ENCODE measurements at places on chromosomes 1 and 21.

- DNase-seq: no peak
Observed at GRCh38 chr21:45831991-45832740, 149.4 kb upstream of the COL6A1 start.

DNA sequence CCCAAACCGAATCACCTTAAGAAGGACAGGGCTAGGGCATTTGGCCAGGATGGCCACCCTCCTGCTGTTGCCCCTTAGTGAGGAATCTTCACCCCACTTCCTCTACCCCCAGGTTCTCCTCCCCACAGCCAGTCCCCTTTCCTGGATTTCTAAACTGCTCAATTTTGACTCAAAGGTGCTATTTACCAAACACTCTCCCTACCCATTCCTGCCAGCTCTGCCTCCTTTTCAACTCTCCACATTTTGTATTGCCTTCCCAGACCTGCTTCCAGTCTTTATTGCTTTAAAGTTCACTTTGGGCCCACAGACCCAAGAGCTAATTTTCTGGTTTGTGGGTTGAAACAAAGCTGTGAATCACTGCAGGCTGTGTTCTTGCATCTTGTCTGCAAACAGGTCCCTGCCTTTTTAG, 3.6 kb downstream of the BTG2 start:
- DNase-seq: no peak

DNA sequence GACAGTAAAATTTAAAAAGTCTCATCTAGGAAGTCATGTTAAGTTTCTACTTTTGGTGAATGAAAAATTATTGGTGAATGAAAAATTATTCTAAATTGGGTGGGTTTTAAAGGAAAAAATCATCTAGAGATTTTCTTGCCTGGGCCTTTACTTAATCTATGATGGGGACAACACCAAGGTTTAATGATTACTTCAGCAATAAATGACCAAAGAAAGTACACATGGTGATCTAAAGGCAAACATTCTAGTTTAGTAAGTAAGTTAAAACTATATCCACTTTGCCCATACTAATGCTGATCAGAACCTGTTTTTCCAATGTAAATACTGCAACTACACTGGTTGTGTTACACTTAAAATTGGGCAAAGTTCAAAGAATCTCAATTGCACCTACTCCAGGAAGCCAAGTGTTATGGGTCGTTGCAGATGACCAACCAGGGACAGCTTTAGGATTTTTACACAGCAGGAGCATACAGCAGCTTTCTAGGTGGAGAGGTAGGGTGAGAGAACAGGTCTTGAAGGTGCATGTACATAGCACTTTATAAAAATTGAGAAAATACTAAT, 14.6 kb upstream of the RPL5 start:
- no peak for DNase-seq

GRCh38 chr1:24867084-24867870, 62.8 kb downstream of the RUNX3 start:
- DNase-seq: no peak

- no peak for DNase-seq
Observed at GRCh38 chr1:3156936-3157335, 87.9 kb downstream of the PRDM16 start.

GRCh38 chr1:21667348-21668231, 1.6 kb downstream of the RAP1GAP start:
- no peak for DNase-seq

GRCh38 chr1:118660769-118661168, 327.4 kb downstream of the TBX15 start:
- no peak for DNase-seq

- DNase-seq: no peak
Observed at GRCh38 chr1:205373022-205373797, 16.5 kb upstream of the KLHDC8A start.

- DNase-seq: no peak
Observed at GRCh38 chr1:45667321-45668111, 18.8 kb downstream of the GPBP1L1 start.

GRCh38 chr21:43274946-43275310, 106.1 kb downstream of the CRYAA start:
- no peak for DNase-seq

GRCh38 chr1:89525169-89525855, 683 bp downstream of the LRRC8B start:
- no peak for DNase-seq

DNA sequence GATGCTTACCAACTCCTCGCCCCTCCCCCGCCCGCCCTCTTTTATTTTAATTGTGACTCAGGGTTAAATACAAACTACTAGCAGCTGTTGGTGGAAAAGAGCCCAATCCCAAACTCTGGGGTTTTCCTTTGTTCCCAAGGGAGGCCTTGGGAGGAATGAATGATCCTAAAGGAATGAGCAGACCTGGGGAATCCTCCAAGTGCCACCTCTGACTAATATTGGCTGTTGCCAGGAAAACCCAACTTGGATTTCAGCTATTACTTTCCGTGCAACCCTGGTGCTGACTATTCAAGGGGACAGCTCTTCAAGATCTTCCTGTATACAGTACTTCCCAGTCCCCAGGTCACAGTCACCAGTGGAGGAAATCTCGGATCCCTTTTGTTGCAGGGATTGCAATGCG, 1.3 kb upstream of the S100A10 start:
- no peak for DNase-seq

Data from stimulated activated CD8-positive, alpha-beta memory T cell treated with anti-CD3 and anti-CD28 coated beads, Interleukin-4, amount 100 ng/mL, for 1 hour (primary cell).